ENCODE measurements at places on chromosomes 5 and 9.

- DNase-seq: no peak
Observed at GRCh38 chr9:107931071-107931715, 441.6 kb upstream of the KLF4 start.

DNA sequence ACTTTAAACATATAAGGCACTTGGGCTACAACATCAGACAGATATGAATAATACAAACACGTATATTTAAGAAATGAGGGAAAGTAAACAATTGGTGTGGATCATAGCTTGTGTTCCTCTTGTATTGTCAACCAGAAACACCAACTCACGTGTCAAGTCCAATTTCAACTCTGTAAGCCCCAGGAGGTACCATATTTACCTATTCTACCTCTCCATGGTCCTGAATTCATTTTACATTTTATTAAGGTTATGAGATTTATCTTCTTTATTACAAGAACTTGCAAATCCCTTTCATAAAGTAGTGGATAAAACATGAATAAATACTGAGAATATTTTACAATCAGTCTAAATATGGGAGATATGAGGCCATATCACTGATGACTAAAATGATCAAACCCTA, 501.6 kb downstream of the MAT2B start:
- no peak for DNase-seq

GRCh38 chr5:87099291-87099839, 168.3 kb upstream of the RASA1 start:
- DNase-seq: no peak

DNA sequence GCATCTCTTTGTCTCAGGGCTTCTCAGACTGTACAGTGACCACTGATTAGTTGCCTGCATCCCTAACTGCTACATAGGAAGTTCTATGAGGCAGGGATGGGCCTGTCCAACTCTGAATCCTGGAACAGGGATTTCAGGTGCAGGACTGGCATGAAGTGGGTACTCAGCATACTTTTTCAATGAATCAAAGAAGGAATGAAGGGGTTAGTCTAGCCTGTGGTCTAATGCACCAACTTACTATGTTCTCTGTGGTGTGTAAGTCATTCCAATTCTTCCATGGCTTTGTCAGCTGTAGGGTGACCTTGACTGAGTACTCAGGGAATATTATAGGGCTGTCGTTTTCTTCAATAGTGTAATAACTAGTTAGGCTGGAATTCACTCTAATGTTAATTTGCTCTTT, 8.3 kb downstream of the COL15A1 start:
- no peak for DNase-seq

DNA sequence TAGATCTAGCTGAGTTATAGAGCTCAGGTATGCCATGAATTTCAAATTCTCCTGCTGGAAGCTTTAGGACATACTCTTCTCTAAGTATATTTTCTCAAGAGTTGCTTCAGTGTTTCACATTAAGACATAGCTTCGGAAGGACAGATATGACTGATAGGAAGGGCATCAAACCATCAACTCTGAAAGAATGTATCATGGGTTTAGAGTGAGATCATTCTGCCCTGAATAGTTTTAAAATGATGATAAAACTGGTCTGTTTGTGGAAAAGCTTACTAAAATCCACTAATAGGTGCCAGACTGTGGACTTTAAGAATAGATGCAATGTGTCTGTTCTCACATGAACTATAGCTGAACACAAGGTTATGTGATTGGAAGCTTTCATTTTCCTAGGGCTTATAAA, 8.4 kb downstream of the SPEF2 start:
- DNase-seq: peak; percentile 12

GRCh38 chr5:58064801-58065200, 395.1 kb downstream of the PLK2 start:
- peak; percentile 43 for DNase-seq

DNA sequence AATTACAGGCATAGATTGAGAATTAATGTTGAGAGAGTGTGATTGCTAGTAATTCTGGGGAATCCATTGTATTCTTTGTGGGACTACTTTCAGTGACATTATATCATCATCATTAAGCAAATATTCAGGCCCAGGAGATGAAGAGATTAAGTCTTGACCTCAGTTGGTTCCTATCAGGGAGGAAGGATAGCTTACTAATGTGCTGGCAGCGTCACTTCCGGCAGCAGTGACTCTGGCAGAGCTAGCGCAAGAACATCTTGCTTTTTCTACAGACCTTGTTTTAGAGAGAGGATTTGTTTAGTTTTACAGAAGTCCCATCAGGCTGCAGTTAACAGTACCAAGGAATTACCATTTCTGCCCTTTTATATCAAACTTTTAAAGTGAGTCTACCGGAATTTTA, 20.3 kb downstream of the OSTF1 start:
- peak; percentile 71 for DNase-seq

Measured in GM03348 (cell line).